Type B pancreatic cell (in vitro differentiated cells): ENCODE measurements at places on chromosomes 6 and 20. TPM values are rescaled to one million over a fixed set of nuclear protein-coding genes. Genes with fewer than 3 reads are reported as not detected.
A peak's percentile ranks its signal among the peaks of the same experiment; 100 is the strongest.

Gene MAFB
- 104 and 114 TPM in 2 replicates for total RNA-seq

Gene C20orf141
- total RNA-seq: not detected in 2 replicates

Gene POM121L2
- 0.10 and 0.14 TPM in 2 replicates for total RNA-seq

Gene SPATS1
- total RNA-seq: not detected in 2 replicates

Gene SRMS
- total RNA-seq: not detected in 2 replicates

Gene GSTA2
- total RNA-seq: 20.7 and 25.3 TPM in 2 replicates

Gene EYS
- total RNA-seq: 1.5 and 3.0 TPM in 2 replicates

Gene MATN4
- 0.75 TPM in 1 of 2 replicates, not detected in the other for total RNA-seq

- DNase-seq: no peak
Measured at GRCh38 chr20:46336735-46337134, 28.4 kb upstream of the CDH22 start.

DNA sequence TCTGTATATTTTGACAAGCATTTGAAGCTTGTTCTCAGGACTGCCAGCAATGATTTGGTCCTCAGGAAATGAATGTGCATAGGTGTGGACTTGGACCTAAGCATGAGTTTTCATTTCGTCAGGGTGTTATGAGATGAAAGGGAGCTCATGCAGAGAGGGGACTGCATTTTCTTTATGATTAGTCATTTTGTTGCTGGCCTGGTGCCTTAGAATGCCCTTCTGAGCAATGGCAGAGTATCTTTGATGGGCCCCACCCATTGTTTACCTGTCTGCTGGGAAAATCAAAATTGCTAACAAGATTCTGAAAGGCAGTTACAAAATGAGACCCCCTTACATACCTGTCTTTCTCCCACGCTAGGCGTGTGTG, 51.5 kb upstream of the MTHFD1L start:
- DNase-seq: no peak

- DNase-seq: no peak
Measured at GRCh38 chr20:10611357-10611756, 62.4 kb downstream of the JAG1 start.

DNA sequence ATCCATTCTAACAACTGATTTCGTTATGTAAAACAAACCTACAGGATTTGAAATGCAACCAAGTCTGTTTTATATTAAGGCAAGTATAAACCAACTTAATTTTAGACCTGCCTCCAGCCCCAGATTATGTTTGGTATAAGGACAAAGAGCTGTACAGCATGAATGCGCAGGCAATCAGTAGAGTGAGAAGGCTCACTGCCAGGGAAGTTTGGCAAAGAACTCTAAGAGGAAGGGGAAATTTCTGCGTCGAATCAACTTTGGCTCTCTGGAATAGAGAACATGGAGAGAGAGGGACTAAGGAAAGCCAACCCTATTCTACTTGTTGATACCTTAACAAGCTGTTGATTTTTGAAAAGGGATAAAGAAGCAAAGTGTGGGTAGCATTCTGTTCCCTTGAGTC, 96.9 kb upstream of the FOXO3 start:
- DNase-seq: no peak

DNA sequence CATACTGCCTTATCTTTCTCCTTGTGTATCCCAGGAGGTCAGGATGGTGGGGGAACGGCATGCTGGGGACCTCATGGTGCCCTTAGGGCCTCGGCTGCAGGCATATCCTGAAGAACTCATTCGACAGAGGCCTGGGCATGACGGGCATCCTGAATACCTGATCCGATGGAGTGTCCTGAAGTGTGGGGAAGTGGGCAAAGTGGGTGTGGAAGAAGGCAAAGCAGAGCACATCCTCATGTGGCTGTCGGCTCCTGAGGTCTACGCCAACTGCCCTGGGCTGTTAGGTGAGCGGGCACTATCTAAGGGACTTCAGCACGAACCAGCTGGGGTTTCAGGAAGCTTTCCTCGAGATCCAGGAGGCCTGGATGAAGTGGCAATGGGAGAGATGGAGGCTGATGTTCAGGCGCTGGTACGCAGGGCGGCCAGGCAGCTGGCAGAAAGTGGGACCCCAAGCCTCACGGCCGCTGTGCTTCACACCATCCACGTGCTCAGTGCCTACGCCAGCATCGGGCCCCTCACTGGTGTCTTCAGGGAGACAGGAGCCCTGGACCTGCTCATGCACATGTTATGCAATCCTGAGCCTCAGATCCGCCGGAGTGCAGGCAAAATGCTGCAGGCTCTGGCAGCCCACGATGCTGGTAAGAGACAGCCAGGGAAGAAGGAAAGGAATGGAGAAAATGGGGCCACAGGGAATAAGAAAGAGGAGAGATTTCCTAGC, 2.4 kb downstream of the CUL9 start:
- no peak for DNase-seq

DNA sequence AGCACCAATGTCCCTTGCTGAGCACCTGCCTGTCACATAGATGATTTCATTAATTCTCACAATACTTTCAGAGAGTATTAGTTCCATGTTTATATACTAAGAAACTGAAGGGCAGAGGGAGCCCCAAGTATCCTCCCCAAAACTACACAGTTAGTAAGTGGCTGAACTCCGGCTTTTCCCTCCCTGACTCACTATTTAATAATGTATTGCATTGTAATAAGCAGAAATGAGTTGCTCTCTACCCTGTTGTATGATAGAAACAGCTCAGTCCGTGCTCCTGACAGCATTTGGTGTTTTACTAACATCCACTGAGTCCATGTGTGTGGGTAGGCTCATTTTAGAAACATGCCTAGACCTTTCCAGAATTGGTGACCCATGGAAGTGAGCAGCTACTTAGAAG, 76.8 kb downstream of the OLIG3 start:
- DNase-seq: no peak

- DNase-seq: peak; percentile 42
Measured at GRCh38 chr20:58981628-58982364, 740 bp downstream of the NELFCD start.

DNA sequence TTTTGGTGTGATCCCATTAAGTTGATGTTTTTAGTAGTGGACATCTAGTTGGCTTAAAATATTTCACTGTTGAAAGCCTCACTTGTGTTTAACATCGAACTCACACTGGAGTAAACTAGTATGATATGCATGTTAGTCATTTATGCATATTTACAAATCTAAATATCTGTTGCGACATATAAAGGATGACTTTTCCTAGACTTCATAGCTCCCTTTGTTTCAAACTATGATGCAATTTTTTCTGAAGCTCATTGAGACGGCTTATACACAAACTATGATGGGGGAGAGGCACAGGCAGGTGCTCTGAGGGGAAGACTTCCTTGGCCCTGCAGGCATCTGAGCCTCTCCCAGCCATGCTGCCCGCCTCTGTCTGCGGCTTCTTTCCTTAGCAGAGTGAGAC, 11.8 kb upstream of the FOXC1 start:
- no peak for DNase-seq
